ENCODE measurements at places on chromosomes 5 and 9. TPM values are rescaled to one million over a fixed set of nuclear protein-coding genes. Genes with fewer than 3 reads are reported as not detected.

OBP2A gene
- total RNA-seq, result not detected

FGF10 gene
- total RNA-seq, result 9.4 TPM

CRHBP gene
- 3.2 TPM for total RNA-seq

RALGPS1 gene
- 35.3 TPM for total RNA-seq

GRIN1 gene
- 12.7 TPM for total RNA-seq

C5orf34 gene
- total RNA-seq, result 4.4 TPM

PTGS1 gene
- 3.2 TPM for total RNA-seq

IL3 gene
- total RNA-seq, result not detected

CA9 gene
- 0.88 TPM for total RNA-seq

DMRT3 gene
- 0.22 TPM for total RNA-seq

C5 gene
- total RNA-seq, result 10.0 TPM

GFI1B gene
- 1.4 TPM for total RNA-seq

XPA gene
- 26.7 TPM for total RNA-seq

LHX3 gene
- 18.5 TPM for total RNA-seq
